ENCODE measurements at places on chromosomes 5 and 9.

DNA sequence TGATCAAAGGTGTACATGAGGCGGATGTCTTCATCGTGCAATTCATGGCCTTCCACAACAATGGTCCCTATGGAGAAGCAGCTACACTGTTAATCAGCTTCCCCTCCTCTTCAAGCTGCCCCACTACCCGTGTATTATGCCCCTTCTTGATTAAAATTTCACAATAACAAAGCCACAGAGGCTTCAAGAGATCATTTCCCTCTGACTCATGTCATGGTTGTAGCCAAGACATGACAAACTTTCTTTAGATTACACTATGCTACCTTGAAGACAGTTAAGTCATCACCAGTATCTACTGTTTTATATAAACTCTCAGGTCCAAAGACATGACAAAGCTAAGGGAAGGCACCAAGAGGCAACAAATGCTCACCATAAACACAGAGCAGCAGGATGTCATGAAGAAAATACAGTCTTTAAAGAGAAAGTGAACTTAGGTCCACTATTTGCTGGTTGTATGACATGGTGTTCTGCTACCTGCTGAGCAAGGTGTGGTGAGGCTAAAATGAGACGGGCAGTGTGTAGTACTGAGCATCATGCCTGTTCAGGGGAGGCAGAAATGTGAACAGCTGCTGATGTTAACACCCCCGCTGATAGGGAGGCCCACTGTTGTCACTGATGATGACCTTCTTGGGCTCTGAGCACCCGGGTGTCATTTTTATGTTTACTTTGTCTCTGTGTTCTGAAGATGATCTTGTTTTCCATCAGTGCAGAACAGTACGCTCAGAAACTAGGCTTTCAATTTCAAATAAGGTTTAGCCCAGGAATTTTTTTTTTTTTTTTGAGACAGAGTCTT is 48.3 kb downstream of the IARS1 start:
- peak; percentile 71 for DNase-seq

GRCh38 chr9:37528652-37529471 is 43.1 kb downstream of the POLR1E start:
- peak; percentile 67 for DNase-seq

DNA sequence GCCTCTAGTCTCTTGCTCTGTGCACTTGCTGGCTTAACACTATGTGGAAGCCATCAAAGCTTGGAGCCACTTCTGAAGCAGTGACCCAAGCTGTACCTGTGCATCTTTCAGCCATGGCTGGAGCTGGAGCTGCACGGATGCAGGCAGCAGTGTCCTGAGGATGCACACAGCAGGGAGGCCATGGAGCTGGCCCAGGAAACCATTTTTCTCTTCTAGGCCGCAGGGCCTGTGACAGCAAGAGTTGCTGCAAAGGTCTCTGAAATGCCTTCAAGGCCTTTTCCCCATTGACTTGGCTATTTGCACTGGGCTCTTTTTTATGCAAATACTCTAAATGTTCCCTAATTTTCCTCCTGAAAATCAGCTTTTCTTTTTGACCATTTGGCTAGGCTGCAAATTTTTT is 12.9 kb upstream of the ZNF484 start:
- no peak for DNase-seq

DNA sequence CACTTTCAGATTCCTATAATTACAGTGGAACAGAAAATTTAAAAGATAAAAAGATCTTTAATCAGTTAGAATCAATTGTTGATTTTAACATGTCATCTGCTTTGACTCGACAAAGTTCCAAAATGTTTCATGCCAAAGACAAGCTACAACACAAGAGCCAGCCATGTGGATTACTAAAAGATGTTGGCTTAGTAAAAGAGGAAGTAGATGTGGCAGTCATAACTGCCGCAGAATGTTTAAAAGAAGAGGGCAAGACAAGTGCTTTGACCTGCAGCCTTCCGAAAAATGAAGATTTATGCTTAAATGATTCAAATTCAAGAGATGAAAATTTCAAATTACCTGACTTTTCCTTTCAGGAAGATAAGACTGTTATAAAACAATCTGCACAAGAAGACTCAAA is 29.5 kb downstream of the ZFYVE16 start:
- DNase-seq: no peak

GRCh38 chr5:154371687-154372086 is 74.1 kb upstream of the SAP30L start:
- no peak for DNase-seq

- no peak for DNase-seq
Observed at GRCh38 chr5:50710838-50711237, 44.4 kb downstream of the PARP8 start.

GRCh38 chr9:124006448-124007361 is 4.9 kb upstream of the LHX2 start:
- no peak for DNase-seq

- no peak for DNase-seq
Observed at GRCh38 chr5:96090215-96090614, 128.6 kb upstream of the ELL2 start.

DNA sequence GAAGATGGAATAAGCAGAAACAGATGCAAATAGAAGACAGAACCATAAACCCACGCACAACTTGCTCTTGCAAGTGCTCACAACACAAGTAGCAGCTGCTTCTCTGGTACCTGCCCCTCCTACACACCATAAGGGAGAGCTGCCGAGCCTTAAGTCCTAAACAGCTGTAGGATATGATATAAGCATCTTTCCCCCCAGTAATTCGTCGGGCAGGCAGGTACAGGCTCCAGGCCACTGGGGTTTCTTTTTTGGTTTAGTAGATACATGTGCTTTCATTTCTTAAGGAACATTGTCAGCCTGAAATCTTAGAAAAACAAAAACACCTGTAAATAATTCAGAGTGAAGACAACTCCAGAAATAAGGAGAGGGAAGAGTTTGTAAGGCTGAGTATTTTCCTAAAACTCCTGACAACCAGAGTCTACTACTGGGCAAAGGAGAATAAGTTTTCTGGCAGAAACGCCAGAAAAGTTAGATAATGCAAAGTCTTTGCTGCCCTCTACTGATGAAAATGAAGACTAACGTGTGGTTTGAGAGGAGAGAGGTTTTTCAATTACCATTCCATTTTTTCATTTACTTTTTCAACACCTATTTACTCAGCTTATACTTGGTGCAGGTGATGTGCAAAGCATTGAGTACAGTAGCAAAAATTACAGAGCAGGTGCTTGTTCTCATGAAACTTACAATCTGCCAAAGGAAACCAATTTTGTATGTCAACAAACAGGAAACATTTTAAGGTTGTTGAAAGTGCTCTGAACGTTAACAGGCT is 20.1 kb upstream of the TCERG1 start:
- peak; percentile 82 for DNase-seq

- DNase-seq: no peak
Observed at GRCh38 chr5:157624144-157624543, 28.1 kb downstream of the SOX30 start.

GRCh38 chr5:131252824-131253171 is 11.1 kb upstream of the CDC42SE2 start:
- no peak for DNase-seq

DNA sequence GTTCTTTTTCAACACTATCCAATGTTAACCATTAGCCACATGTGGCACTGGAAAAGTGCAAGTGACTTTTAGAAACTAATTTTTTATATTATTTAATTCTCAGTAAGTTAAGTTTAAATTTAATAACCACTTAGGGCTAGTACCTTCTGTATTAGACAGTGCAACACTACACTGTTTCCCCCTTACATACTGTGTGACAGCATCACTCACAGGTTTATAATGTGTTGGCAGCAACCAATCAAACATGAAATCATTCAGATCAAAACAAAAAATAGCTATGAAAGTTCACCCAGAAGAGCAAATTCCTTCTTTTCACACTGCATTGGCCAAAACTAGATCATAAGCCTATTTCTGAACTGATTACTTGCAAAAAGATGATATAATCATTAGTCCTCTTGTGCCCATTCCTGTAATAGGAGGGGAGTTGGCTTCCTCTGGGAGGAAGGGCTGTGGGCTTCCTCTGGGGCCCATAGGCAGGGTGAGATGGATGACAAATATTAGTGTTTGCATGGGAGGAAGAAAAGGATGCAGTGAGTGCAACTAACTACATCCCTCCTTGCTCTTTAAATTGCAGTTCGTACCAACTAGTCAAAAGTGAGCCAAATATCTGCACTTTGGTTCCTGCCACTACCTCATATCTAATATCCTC is 708.1 kb upstream of the RGMB start:
- DNase-seq: no peak

DNA sequence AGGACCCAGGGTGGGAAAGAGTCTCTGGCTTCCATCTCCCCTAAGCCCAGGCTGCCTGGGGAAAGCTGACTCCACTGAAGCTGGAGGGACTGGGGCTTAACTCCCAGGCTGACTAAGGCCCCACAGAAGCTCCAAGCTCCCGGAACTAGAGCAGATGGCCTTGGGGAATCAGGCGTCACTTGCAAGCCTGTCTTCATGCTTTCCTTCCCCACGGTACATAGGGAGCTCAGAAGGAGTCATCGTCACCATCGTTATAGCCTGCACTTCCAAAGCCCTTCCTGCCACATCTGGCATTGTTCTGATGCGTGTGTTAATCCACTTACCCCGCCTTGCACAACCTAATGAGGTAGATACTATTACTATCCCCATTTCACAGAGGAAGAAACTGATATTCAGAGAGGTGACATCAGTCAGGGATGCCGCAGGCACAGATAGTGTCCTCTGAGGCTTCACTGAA is 11.5 kb downstream of the AQP3 start:
- no peak for DNase-seq

DNA sequence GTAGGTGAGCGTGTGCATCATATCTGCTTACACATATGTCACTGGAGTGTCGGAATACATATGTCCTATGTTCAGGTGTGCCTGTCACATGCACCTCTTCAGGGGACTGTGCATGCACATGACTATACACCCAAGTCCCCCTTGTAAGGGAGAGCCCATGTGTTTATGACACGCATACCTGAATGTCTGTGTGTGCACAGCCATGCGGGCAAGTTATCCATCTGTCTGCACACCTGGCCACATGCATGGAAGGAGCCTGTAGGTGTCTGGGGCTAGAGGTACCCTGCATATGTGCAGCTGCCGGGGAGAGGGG is 622 bp upstream of the RGS14 start:
- no peak for DNase-seq

DNA sequence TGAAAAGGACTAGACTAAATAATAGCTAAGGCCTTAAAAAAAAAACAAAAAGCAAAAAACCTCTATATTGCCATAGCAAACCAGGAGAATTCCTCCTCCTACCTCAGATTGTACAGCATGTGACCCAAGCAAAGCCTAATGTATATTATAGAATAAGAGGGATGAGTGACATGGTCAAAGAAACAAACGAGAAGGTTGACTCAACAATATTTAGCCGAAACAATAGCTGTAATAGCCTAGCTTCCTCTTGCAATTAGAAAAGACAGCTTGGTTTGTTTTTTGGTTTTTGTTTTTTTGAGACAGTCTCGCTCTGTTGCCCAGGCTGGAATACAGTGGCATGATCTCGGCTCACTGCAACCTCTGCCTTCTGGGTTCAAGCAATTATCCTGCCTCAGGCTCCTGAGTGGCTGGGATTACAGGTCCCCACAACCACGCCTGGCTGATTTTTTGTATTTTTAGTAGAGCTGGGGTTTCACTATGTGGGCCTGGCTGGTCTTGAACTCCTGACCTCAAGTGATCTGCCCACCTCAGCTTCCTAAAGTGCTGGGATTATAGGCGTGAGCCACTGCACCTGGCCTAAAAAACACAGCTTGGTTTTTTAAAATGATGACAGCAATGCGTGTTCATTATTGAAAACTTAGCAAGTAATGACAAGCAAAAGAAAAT is 5.6 kb downstream of the NLN start:
- no peak for DNase-seq

DNA sequence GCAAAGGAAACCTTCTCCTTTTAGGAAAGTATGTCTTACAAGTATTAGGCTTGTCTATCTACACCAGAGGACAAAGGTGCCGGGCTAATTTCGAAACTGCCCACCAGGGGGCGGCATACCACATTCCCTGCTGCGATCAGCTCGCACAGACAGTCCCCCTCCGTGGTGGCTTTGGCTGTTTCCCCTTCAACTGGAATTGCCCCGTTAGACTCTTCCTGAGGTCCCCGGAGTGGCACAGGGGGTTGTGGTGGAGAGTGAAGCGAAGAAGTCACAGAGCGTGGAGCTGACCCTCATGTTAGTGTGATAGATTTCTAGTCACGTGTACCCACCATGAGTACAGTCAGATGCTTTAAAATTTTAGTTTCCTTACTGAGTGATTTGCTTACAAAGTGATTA is 17.5 kb downstream of the PTTG1 start:
- DNase-seq: peak; percentile 75

GRCh38 chr9:38488156-38488698 is 64.0 kb upstream of the IGFBPL1 start:
- no peak for DNase-seq

GRCh38 chr9:1637401-1637800 is 377.7 kb upstream of the SMARCA2 start:
- no peak for DNase-seq

DNA sequence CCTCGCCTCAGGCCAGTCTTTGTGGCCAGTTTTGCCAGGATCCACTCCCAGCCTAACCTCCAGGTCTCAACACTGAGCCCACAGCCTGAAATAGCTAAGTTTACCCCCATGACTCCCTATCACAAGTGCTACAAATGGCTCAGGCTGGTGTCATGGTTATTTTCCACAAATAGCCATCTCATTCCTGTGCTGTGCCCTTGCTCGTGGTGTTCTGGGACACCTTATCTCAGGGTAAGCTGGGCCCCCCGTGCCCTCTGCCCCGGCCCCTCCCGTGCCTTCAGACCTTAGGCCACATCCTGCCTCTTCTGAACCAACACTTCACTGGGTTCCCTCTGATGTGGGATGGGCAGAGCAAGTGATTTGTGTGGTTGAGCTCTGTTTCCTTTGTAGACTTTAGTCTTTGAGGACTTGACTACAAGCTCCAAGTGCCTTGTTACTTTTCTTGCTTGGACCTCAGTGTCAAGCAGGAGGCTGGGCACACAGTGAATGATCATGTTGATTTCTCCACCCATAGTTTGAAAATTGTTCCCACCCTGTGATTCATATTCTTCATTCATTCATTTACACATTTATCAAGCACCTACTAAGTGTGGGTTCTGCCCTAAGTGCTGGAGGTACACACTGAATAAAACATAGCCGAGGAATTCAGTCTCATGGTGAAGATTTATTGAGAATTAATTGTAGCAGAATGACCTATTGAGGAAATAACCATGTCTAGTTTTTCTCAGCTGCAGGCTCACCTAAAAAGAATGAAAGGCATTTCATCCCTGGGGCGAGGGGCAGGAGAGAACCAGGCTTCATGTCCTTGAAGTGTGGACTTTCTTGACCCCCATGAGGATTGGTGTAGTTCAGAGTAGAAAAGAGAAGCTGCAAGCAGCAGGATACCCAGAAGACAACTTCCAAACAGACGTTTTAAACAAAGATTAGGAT is 84.5 kb upstream of the CTNNA1 start:
- no peak for DNase-seq
